ENCODE measurements at places on chromosomes 7 and 10.

GRCh38 chr7:157668884-157669767 is 332.3 kb downstream of the DNAJB6 start:
- no peak for DNase-seq

DNA sequence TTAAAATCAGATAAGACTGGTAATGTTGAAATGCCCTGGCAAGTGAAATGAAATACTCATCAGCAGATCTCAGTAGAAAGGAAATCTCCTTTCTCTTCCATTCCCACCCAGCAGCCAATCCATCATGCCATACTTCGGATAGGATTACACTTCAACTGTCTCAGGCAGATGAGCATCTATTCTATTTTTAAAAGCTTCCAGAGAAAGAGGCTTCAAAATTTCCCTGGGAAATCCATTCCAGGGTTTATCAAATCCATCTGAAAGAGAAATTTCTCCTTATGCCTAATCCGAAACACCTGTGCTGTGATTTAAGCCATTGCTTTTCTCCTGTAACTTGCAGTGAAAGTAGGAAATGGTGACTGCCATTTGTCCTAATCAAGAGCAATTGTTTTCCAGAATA is 60.4 kb upstream of the RAPGEF5 start:
- no peak for DNase-seq

DNA sequence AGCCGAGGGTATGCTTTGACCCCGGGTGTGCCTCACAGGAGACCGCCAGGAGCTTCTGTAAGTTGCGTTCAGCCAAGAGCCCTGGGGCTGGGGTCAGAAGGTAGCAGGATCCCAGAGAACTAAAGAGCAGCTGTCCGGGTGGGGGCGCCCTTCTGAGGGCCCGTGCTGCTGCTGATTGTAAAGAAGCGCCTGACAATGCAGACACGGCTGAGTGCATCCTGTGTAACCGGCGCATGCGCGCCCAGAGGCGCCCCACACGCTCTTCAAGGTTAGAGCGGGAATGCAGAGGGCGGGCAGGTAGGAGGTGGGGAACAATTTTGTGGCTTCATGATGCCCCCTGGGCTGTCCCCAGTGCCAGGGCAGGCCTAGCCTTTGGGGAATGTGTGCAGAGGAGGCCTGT is 210.2 kb upstream of the CTBP2 start:
- no peak for DNase-seq

- DNase-seq, result no peak
Measured at GRCh38 chr10:77532068-77532467, 105.5 kb downstream of the KCNMA1 start.

- no peak for DNase-seq
Measured at GRCh38 chr10:123119081-123119480, 16.7 kb upstream of the HMX3 start.

DNA sequence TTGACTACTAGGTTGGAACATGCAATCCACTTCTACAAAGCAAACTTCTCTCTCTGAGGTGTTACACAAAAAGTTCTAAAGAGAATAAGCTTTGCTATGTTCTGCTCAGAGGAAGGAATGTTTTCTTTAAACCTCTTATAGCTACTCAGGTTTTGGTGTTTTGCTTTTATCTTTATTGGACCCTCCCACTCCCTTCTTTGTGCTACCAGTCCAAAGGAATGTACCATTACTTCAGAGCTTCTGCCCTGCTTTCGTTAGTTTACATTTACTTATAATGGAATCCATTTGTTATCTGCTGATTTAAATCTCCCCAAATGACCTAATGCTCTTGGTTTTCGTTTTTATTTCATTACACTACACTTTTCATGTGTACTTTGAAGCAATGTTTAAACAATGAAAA is 154.9 kb downstream of the ATE1 start:
- DNase-seq, result no peak
